Hematopoietic multipotent progenitor cell treated with erythropoietin and hydrocortisone succinate and interleukin-3 and kit ligand, for 17 days (in vitro differentiated cells): ENCODE measurements at places on chromosomes 5 and 9.

DNA sequence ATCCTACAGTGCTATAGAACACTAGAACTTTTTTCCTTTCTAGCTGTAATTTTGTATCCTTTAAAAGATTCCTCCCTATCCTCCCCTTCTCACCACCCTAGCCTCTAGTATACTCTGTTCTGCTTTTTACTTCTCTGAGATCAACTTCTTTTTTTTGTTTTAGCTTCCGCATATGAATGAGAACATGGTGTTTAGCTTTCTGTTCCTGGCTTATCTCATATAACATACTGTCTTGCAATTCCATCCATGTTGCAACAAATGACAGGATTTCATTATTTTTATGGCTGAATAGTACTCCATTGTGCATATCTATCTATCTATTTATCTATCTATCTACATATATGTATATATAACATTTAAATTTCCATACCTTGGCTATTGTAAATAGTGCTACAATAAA lies 126.0 kb upstream of the MAN2A1 start:
- DNase-seq: no peak

DNA sequence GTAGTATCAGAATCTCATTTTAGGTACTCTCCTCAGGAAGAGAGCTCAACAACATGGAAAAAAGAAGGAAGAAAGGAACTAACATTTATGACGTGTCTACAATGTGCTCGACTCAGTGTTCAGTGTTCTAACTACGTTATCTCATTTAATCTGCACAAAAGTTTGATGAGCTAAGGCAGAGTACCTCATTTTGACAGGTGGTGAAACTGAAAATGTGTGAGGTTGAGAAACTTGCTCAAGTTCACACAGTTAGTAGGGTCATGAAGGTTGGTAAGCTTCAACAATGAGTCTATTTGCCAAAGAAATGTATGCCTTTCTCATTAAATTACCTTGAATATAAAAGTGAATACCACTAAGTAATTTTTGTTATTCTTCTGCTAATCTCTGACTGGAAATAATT lies 165.1 kb downstream of the CAAP1 start:
- DNase-seq: no peak

DNA sequence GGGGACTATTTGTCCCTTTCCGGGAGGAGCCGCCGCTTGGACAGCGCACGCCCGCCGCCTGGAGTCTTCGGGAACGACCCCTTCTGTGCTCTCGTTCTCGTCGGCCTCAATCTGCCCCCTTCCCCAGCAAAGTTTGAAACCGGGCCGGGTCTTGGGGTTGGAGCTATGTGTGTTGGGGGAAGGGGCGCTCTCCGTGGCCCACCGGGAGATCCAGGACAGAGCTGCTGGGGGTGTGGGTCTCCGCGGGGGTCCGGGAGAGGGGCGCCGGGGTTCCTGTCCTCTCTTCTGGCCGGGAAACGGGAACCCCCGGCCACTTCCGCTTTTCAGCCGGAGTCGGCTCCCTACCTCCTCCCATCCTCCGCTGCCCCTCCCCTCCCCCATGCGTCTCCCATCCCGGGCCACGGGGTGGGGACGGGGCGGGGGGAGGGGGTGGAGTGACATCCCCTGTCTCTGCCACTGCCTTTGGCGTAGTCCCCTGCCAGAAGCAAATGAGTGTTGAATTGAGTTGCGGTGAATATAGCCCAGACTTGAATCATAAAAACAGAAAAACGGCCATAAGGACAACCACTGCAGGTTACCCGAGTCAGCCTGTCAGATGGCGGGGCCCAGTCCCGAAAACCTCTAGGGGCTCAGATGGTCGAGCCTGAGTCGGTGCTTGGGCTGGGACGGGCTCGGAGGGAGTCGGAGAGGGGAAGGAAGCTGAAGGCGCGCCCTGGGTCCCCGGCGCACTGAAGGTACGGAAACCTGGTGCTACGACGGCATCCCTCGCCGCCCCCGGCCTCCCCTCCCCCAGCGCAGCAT lies 1.1 kb downstream of the CPLX2 start:
- no peak for DNase-seq

DNA sequence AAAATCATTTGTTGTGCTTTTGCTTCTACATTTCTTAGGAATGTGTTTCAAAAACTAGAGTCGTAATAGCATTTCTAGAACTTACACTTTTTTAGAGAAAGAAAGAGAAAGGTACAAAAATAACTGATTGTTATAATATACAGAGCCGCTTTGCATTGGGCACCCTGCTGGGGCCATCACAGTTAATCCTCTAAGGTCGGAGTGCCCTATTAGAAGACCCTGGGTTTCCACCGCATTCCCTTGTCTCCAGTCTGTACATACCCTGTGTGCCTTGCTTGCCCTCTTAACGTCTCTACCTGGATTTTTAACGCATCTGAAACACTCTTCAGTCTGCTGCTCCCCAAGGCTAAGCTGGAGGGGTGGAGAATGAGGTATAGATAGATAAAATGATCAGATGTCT lies 1.3 kb downstream of the MARVELD2 start:
- no peak for DNase-seq

- no peak for DNase-seq
Measured at GRCh38 chr5:140869555-140869886, 764 bp downstream of the PCDHA11 start.

DNA sequence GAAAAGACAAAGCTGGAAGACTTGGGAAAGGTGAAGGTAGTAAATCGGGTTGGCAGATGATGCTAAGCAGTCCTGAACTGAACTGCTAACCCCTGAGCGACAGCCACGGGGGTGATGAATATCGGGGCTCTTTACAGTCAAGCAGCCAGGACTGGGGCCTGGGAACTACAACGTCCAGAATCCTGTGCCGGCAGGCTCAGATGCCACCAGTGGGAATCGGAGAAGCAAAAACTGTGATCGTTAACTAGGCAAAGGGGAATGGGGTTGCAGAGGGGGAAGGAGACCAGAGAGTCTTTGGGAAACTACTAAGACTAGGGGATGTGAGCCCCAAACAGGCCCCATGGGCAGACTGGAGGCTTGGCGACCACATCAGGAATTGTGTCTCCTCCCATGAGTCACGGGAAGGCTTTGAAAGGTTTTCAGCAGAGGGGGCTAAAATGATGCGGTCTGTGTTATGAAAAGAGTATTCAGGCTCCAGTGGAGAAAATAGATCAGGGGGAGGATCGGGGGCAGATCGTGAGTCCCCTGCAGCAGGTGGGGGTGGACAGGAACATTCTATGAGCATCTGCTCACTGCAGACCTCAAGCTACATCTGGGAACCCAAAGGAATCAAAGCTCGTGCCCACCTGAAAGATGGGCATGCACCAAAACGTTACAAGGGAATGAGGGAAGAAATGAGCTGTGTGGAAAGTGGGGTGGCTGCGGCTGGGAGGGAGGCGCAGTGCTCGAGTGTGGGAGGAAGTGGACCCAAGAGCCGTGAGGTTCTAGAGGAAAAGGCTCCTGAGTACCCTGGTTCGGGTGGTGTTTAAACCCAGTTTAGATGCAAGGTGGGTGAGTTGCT lies 53.8 kb downstream of the HRH2 start:
- no peak for DNase-seq

- no peak for DNase-seq
Measured at GRCh38 chr9:20217596-20217995, 404.7 kb downstream of the MLLT3 start.

DNA sequence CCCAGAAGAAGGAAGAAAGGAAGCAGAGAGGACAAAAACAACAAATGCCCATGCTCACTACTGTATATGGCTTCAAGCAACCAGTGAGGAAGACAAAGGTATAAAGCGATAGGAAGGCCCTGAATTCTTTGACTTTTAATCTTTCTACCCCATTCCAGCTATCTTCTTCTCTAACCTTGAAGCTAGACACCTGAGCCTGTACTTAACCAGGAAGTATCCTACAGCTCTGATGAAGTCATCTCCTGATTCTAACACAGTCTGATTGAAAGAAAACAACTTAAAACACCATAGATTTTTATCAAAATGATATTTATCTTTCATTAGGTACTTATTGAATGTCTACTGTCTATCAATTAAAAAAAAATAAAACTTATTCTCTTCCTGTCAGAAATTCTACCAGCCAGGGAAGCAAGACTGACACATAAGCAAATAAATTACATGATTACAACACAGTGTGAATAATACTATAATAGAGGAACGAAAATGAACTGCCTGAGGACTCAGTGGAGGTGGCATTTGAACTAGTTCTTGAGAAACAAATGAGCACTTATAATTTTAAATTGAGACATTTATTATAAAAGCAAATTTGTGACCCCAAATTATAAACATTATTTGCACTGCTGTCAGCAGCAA lies 123.3 kb upstream of the ELL2 start:
- DNase-seq: no peak

DNA sequence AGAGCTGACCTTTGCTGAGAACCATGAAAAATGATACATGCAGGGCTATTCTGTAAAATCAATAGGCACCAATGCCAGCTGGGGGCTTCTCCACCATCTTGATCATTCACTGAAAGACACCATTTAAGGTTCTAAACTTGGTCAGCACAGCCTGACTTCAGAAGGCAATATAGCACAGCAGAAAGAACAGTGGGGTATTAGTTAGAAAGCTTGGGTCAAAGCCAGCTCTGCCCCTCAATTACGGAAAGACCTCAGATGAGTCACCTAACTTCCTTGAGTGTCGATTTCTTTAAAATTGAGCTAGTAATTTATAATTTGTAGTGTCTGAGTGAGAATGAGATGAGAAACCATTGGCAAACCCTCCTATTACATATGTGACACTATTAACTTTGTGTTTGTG lies 3.4 kb downstream of the TNC start:
- DNase-seq: no peak

GRCh38 chr5:82991678-82992323 lies 85.4 kb downstream of the TMEM167A start:
- no peak for DNase-seq

- no peak for DNase-seq
Measured at GRCh38 chr9:84849049-84849448, 179.5 kb downstream of the NTRK2 start.

DNA sequence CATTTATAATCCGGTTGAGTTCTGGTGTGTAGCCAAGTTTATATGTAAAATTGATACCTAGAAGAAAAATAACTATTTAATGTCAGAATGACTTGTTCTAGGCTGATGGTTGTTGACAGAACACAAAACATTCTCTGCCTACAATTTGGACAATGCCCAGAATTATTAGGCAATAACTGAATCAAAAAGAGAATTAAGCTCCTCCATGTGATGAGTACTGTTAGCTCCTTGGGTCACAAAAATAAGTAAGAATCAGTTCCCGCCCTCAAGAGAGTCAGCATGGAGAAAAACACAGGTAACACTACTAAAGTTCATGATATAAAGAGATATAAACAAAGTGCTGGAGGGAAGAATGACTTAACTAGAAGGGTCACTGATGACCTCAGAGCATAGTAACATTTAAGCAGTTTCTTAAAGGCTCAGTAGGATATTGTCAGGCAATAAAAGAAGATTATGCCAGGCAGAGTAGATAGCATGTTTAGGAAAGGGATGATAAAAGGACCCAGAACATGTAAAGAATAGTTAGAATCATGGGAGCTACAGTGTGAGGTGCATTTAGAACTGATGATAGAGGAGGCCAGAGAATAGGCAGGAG lies 200.5 kb upstream of the ACTBL2 start:
- DNase-seq: no peak

DNA sequence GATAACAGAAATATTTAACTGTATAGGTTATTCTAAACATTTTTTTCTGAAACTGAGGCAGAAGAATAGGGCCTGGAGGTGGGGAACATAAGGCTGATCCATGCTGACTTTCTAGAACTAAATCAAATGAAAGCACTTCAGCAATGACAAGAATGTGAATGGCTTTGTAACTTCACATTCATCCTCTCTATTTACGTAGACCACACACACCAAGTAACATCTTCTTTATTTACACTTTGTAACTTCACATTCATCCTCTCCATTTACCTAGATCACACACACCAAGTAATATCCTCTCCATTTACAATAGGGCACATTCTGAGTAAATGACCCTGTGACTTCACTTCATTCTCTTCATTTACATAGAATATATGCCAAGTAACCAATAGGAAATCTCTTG lies 251.8 kb upstream of the CDH9 start:
- DNase-seq: no peak

DNA sequence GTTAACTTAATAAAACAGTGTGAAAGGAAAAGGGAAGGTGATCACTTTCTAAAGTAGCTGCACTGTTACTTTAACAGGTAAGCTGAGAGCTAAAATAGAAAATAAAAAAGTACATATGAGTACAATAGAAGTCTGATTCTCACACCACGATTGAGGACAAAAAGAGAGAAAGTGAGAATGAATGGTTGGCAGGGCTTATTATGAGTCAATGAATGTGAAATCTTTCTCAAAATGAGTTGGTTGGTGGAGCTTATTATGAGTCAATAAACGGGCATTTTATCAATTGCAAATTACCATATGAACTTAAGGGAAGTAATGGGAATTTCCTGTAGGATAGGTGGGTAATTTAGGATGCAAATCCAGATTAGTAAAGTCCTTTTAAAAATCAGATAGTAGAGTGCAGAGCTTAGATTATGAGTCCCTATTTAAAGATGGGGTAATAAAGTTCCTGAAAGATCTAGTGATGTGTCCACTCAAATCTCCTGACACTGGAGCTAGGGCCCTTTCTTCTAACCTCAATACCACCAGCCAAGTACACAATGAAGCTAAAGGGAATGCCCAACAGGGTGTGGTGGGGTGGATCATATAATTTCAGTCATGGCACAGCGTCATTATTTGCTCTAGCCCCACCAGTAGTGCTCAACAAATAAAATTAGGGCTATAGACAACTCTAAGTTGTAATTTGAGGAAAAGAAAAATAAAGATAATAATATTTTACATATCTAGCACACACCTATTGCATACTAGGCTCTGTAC lies 21.1 kb upstream of the TLR4 start:
- DNase-seq: no peak

GRCh38 chr5:145347026-145347616 lies 488.0 kb downstream of the PRELID2 start:
- DNase-seq: no peak

- DNase-seq: no peak
Measured at GRCh38 chr9:127211983-127212382, 52.6 kb upstream of the GARNL3 start.
